ENCODE measurements at places on chromosomes 3 and 15.

DNA sequence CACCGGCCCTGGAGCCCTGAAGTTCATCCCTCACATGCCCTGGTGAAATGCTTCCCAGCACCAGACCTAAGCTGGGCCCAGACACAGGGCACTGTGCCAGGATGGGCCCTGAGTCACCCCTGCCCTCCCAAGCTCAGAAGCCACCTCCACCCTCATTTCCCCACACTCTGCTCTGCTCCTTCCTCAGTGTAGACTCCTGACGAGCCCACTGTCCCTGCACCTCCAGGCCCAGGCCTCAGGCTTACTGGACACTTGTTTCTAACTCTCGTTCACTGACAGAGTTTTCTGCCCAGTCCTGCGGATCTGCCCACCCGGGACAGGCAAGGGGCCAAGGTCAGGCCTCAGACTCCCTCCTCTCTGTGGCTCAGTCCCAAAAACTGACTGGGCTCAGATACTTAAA lies 112.6 kb upstream of the RNF7 start:
- no peak for DNase-seq

DNA sequence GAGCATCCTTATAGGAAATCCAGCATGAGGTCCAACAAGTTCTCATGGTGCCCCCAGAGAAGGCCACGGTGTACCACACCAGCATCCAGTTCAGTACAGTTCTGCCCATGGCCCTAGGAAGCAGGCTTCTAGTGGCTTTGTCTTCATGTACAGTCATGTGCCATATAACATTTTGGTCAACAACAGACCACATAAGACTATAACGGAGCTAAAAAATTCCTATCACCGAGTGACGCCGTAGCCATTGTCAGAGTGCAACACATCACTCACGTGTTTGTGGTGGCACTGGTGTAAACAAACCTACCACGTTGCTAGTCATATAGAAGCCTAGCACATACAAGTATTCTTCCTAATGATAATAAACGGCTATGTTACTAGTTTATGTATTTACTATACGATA lies 209.0 kb downstream of the ARRDC4 start:
- DNase-seq: no peak

DNA sequence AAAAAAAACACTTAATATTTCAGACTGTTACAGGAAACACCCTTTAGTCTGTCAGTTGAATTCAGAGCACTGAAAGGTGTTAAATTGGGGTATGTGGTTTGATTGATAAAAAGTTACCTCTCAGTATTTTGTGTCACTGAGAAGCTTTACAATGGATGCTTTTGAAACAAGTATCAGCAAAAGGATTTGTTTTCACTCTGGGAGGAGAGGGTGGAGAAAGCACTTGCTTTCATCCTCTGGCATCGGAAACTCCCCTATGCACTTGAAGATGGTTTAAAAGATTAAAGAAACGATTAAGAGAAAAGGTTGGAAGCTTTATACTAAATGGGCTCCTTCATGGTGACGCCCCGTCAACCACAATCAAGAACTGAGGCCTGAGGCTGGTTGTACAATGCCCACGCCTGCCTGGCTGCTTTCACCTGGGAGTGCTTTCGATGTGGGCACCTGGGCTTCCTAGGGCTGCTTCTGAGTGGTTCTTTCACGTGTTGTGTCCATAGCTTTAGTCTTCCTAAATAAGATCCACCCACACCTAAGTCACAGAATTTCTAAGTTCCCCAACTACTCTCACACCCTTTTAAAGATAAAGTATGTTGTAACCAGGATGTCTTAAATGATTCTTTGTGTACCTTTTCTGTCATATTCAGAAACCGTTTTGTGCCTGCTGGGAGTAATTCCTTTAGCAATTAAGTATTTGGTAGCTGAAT lies 17.9 kb downstream of the TMEM43 start:
- DNase-seq: no peak

DNA sequence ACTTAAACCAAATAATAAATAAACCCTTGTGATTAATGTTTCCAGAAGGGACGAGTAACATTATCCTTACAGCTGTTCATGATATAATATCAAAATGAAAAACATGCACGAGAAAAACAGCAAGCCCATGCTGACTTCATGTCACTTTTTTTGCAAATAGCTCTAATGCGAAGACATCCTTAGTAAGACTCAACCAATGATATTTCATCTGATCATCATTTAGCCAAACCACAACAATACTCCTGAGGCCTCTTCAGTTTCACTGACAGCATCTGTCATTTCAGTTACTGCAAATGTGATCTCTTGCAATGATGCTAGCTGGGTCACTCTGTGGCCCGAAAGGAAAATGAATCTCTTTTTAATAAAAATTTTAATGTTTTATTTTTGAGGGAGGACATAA lies 74.0 kb downstream of the POLR2M start:
- no peak for DNase-seq

- peak; percentile 19 for DNase-seq
Measured at GRCh38 chr3:189625572-189625971, 5.6 kb upstream of the TP63 start.

DNA sequence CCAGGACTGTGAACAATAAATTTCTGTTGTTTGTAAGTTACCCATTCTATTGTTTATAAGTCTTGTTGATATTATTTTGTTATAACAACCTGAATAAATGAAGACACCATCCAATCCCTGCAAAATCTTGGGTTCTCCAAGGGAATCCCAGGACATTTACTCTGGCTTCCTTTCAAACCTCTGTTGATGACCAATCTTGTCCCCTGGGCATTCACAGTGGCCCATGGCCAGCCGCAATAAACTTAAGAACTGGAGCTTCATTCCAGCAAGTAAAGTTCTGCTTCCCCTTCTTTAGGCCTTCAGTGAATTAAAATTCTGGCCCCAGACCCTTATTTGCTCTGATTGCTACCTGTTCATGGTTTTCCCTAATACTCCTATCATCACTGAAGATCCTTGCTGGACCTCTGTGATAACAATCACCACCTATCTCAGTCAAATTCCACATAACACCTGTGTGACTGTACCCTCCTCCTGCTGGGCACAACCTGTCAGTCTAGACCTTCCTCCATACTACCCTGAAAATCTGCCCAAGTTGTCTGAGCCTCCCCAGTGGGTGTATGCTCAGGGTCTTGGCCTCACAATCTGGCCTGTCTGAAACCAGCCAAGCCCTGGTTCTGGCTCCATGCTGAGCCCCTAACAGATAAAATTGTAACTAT lies 153.1 kb downstream of the SEMA6D start:
- no peak for DNase-seq

GRCh38 chr3:24365168-24365567 lies 129.5 kb downstream of the THRB start:
- no peak for DNase-seq

- DNase-seq: no peak
Measured at GRCh38 chr3:16412192-16412800, 101.2 kb downstream of the RFTN1 start.

- DNase-seq: peak; percentile 46
Measured at GRCh38 chr3:57026944-57027343, 33.5 kb upstream of the SPATA12 start.

DNA sequence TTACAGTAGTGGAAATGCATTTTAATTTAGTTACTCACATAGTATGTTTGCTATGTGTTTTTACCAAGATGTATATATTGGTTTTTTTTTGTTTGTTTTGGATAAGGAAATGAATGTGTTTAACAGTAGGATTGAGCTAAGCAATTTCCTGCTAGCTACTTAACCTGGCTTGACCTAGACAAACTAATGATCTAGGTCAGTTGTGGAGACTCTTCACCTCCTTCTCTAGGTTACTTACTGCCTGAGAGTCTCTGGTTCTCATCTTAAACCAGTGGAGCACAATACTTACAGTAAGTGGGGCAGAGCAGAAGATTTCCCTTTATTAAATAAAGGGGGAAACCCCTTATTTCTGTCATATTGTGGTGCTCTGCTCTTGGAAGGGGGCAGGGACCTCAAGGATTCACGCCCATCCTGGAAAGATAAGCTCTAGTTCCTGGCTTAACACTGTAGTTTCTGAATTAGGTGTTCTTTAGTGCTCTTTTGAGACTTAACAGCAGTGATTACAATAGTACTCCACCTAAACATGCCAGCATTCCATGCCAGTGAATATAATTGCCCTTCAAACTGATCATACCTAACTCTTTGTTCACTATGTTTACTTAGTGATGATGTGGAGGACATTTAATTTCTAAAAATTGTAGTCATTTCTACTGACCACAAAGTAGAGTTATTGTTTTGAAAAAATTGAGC lies 79.9 kb downstream of the UBP1 start:
- no peak for DNase-seq

- DNase-seq: no peak
Measured at GRCh38 chr3:172047567-172048115, 8.3 kb downstream of the FNDC3B start.

DNA sequence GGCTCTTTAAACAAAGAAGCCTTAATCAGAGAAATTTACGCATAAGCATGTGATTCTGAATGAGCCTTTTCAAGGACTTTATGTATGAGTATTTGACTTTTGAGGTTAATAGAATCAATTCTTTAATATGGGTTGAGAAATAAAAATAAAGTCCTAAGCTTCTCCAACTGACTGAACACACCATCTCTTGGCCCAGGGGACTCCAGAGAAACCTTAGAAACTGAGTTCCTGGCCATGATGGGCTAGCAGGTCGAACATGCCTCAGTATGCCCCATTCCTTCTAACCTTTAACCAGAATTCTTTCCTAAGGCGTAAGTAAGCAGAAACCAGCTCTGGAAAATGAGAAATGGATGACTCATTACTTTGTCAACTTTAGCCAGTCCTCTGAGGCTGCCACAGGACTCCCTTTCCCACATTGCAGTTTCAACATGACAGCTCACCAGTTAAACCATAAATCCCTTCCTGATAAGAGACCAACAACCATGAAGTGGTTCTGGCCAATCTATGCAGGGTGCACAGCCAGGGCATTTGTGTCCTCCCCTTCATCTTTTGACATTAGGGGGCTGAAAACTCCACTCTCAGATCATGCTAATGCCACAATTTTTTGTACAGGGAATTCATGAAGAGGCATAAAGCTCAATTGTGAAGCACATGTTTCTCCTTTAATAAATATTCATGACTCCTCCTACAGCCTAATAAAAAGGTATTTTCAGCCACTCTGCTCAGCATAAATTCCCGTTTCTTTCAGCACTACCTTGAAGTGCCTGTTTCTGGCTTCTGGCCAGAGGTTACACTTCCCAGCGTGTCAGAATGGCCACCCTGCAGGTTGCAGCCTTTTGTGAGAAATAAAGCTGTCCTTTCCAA lies 33.3 kb downstream of the TM4SF18 start:
- no peak for DNase-seq

GRCh38 chr3:71305231-71306206 lies 278.0 kb downstream of the FOXP1 start:
- peak; percentile 16 for DNase-seq

Measured in SK-N-DZ (cell line).